Coronary artery (tissue), 2 donors: ENCODE measurements at places on chromosomes 3 and 15.

GRCh38 chr3:19264424-19264823, 116.1 kb downstream of the KCNH8 start:
- DNase-seq = no peak

DNA sequence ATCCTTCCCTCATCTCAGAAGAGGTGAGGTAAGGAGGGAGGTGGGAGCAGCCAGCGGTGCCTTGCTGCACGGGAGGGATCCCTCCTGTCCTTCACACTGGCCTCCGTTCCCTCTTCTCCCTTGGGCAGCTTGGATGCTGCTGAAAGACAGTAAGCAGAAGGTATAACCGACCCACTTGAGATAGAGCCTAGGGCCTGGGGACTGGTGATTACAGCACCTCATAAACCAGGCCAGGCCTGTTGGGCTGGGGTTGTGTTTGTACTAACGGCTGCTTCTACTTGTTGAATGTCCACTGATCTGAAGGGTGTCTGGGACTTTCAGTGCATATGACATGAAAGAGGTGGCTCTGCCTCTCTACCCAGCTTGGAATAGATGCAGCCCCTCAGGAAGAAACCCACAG, 25.0 kb downstream of the SEMA6D start:
- DNase-seq = no peak

GRCh38 chr3:125310623-125311081, 64.5 kb downstream of the ZNF148 start:
- DNase-seq = no peak

GRCh38 chr15:69725957-69726356, 273.3 kb downstream of the RPLP1 start:
- no peak for DNase-seq

GRCh38 chr15:58506783-58507668, 75.2 kb downstream of the LIPC start:
- DNase-seq = no peak

- no peak for DNase-seq
Observed at GRCh38 chr3:100370756-100371155, 30.1 kb downstream of the TOMM70 start.

DNA sequence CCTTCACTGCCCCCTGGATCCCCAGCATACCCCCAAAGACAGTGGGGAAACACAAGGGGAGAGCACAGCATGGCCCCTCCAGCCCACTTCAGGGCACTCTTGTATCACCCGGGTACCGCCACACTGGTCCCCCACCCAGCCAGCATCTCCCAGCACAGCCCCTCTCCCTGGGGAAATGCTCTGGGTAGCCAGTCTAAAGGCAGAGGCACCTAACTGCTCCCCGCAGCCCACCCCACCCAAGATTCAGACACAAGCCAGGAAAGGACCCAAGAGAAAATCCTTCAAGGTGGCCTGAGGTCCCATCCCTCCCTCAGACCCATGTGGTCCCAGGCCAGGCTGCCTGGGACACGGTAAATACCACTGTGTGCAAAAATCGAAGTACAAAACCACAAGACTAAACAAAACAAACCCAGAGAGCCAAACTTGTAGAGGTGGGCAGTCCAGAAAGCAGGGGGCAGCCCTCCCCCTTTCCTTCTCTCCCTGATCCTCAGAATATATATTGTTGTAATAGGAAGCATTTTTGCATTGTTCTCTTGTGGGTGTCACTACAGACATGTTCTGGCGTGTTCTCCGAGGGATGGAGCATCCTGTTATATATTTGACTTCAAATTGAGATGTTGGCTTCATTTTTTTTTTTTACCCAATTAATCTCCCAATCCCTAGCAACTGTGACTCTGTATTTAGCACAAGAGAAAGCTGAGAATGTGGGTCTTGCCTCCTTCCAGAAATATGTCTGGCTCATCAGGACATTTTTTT, 51.7 kb downstream of the GRIP2 start:
- DNase-seq = no peak
